Activated CD4-positive, alpha-beta T cell treated with anti-CD3 and anti-CD28 coated beads for 4 hours (primary cell): ENCODE measurements at places on chromosomes 16 and 17.

DNA sequence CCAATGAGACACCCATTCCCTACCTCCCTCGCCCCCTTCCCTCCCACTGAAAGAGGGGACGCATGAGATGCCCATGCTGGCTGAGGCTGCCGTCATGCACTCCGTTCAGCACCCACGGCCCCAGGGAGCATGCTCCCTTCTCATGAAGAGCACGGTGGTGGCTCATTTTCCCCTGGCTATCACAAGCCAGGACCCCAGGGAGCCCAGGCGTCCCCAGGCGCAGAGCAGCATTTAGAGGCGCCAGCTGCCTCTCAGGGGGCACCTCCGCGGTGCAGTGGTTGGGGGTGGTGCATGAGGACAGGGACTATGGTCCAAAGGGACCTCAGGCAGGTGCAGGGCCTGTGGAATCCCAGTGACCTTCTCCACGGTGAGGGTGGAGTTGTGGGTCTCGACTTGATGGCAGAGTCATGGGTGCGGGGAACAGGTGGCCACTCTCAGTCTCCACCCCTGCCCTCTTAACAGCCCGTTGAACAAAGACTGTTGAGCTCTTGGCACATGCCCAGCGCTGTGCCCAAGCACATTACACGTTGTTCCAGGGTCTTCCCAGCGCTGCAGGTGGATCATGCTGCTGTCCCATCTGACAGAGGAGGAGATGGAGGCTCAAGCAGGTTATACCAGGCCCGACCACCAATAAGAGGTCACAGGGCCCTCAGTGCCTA lies 13.6 kb downstream of the KIF19 start:
- no peak for DNase-seq

DNA sequence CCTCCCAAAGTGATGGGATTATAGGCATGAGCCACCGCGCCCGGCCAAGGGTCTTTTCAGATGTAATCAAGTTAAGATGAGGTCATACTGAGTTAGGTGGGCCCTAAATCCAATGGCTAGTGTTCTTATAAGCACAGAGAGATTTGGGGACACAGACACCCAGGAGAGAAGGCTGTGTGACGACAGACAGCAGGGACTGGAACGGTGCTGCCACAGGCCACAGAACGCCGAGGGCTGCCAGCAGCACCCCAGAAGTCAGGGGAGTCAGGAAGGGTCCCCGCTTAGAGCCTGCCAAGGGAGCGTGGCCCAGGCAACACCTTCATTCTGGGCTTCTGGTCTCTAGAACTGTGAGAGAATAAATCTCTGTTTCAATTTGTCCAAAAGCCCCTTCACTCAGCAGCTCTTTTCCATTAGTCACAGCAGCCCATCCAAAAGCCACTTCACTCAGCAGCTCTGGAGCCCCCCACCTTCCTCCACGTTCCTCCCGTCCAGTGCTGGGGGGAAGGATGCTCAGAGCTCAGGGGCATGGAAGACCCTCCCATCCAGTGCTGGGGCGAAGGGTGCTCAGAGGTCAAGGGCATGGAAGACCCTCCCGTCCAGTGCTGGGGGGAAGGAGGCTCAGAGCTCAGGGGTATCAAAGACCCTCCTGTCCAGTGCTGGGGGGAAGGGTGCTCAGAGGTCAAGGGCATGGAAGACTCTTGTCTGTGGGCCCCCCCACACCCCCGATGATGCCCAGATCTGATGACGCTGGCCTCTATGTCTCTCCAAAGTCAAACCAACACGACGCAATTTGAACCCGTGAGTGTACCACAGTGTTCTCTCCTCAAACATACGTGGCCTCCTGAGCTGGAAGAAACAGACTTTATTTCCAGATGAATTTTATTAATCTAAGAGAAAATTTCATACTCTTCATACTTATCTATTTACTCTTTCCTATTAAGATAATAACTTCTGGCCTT lies 11.9 kb downstream of the RAB40B start:
- DNase-seq: no peak

DNA sequence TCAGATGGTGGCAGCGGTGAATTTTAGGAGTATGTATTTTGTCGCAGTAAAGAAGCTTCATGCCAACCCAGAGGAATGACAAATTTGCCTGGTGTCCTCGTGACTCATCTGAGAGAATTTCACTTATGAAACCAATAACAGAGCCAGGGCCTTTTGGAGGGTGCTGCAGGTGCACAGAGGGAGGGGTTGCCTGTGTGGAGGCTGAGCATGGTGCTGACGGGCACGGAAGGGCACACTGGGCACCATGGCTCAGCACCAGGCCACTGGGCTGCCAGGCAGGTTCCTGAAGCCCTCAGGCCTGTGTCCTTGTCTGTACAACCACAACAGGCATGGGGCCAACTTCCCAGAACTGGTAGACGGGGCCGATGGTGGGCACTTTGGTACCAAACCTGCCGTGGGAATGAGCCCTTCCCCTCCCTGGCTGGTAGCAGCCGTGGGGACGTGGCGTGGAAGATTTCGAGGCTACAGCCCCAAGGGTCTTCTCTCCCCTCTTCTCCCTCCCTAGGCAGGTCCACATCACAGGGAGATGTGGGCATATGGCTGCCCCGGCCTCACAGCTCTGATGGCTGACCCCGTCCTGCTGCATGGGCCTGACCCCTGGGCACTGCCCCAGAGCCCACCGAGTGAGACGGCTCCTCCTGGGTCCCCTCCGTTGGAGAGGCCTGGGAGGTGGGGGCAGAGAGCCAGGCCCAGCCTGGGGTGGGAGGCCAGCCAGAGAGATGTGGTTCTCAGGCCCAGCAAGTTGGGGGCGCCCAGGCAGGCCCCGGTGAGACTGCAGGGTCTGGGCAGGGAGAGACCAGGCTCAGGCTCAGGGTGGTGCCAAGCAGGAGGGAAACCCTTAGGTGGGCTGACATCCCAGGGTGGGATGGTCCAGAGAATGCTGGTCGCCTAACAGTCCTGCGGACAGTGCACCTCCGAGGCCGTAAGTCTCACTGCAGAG lies 30.2 kb upstream of the ZNF469 start:
- no peak for DNase-seq

- DNase-seq: no peak
Observed at GRCh38 chr17:64774888-64775540, 112.9 kb upstream of the SMURF2 start.

GRCh38 chr16:154217-155030 lies 2.0 kb downstream of the HBZ start:
- no peak for DNase-seq

DNA sequence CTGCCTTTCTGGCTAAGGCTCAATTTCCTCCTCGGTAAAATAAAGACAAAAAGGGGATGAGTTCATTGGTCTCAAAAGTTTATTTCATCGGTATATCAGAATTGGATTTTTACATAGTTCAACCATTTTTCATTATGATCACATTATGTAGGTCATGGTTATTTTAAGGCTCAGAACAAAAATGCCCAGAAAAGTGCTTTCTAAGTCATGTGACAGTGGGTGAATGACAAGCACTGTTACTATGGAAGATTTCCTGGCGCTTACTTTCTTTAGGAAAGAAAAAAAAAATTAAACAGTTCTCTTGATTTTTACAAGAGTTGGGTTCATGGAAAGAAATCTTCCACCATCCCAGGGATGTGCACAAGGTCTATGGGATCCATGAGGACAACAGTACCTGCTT lies 117.9 kb upstream of the CES5A start:
- no peak for DNase-seq

DNA sequence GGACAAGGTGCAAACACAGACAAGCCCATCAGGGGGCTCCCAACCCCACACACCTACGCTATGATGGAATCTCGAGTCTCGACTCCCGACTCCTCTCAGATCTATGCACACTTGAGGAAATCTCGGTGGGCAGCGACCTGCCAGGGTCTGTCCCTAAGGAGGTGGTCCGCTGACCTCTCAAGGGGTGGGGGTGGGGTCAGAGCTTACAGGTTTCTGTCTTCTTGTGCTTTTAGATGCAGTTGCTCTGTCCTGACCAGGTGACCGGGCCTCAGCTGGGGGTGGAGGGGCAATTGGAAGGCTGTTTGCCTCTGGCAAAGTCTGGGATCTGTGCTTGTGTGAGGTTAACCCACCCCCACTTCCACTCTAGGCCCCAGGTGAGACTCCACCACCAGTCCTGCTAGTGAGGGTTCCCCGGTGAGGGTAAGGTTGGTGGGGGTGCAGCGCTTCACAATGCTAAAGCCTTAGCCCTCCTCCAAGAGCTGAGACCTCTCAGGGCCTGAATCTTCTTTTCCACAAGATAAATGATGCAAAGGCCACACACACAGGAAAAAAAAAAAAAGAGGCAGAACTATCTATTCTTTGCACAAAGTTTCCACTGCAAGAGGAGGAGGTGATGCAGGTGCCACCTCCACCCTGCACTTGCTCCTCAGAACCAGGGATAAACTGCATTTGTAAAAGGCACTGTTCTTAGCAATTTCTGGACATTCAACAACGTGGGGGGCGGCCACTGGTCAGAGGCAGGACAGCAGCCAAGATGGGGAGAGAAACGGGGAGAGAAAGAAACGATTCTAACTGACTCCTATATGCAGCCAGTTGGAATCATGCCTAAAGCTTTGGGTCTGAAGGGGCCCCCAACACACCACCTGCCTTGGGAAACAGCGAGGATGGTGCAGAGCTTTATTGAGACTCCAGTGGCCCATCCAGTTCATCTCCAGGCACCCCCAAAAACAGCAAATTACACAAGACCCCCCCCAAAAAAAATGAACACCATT lies 4.1 kb downstream of the CISD3 start:
- DNase-seq: no peak
